ENCODE measurements at places on chromosomes 1 and 21. TPM values are rescaled to one million over a fixed set of nuclear protein-coding genes. Genes with fewer than 3 reads are reported as not detected.

LCE2A gene
- total RNA-seq: not detected

RAB3B gene
- 2.5 TPM for total RNA-seq

S100A12 gene
- 0.44 TPM for total RNA-seq

APOBEC4 gene
- not detected for total RNA-seq

OLFML2B gene
- total RNA-seq: 4.6 TPM

TTC22 gene
- total RNA-seq: 10.6 TPM

MAB21L3 gene
- not detected for total RNA-seq

DNA sequence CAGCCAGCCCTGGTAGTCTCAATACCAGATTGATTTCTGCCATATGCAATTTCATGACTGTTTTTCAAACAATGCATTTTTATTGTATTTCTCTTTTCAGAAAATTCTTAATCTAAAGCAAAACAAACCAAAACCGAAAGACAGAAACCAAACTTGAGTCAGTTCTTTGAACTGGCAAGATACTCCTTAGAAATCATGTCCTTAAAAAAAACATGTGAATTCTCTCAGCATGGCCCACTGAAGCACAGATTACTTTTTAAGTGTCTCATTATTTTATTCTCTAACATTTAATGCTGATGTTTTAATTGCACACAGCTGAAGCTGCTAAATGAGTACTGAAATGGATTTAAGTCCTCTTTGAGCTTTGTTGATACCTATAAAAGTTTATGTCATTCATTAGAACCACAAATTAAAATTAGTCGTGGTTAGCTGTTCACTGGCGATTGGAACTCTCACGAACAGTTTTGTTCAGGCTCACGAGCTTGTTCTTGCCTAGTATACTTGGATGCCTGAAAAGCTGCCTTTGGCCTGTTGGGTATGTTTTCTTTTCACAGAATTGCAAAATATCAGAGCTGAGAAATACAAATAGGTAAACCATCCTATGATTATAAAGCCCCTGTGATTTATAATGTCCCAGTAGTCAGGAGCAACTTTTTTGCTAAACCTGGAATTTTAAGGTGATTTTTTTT is 87.5 kb downstream of the CAMTA1 start:
- no peak for DNase-seq

DNA sequence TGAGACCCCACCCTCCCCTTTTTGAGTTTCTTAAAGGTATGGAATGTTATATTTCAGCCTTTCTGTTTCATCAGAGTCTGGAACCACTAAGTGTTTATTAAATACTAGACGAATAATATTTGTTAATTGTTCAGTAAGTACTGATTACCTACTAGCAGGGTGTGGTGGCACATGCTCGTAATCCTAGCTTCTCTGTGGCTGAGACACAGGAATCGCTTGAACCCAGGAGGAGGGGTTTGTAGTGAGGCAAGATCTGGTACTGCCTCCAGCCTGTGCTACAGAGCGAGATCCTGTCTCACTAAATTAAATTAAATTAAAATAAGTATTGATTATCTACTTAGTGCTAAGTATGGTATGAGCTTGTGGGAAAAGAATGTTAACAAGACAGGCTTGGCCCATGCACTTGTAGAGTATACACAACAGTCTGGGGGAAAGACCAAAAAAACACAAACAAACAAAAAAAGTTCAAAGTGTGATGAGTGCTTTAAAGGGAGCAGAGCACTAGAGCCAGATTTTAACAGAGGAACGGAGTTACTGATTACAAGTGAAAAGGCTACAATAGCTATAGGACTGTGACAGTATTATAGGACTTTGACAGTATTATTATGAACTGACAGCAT is 2.4 kb downstream of the CEPT1 start:
- DNase-seq: no peak

DNA sequence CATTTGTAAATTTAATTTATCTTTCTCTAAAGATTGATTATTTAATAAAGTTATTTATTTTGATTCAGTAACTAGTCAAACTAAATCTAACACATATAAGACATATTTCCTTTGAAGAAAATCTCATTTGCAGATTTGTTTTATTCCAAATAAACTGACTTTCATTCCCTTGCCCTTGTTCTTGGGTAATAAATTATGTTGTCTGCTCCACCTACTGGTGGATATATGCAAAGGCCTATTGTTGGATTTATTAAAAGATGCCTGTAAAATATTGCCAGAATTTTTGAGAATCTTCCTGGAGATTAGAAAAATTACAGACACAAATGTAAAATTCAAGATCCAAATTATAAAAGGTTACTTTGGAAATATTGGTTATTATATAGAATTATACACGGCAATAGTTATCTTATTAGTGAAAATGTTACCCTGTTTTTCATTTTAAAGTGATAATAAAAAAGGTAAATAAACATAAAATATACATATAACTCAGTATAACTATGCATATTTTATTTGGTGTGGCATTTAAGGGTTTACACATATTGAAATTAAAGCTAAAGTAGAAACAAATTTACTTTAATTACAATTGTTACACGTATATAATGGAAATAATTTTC is 116.1 kb downstream of the SPATA17 start:
- no peak for DNase-seq

DNA sequence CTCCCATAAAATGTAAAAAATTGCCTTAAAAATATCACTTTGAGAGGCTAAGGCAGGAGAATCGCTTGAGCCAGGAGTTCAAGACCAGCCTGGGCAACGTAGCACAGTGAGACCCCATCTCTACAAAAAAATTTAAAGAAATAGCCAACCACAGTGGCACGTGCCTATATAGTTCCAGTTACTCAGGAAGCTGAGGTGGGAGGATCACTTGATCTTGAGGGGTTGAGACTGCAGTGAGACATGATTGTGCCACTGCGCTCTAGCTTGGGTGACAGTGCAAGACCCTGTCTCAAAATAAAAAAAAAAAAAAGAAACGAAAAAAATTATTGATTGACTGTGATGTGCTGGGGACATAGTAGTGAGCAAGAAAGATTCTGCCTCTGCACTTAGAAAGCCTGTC is 38.4 kb downstream of the PKN2 start:
- DNase-seq: no peak

DNA sequence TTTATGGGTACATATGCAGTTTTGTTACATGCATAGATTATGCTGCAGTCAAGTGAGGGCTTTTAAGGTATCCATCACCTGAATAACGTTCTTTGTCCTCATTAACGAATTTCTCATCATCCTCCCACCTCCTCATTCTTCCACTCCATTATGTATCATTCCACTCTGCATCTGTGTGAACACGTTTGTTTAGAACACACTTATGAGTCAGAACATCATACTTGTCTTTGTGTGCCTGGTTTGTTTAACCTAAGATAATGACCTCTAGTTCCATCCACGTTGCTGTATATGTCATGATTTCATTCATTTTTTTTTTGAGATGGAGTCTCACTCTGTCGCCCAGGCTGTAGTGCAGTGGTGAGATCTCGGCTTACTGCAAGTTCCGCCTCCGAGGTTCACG is 6.7 kb upstream of the MPC2 start:
- DNase-seq: no peak

DNA sequence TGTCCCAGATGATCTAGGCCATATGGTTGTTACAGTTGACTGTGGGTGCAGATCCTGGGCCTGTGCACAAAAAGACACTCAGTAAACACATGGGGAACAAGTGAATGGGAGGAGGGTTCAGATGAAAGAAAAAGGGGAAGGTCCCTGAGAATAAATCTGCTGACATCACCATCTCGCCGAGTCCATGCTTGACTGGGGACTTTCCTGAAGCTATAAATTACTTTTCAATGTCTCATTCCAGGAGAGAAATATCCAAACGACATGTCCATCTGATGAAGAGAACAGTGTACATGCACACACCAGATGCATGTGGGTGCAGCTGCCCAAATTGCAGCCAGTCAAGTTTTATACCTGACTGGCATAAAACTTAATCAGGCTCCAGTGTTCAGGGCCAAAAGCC is 109.0 kb downstream of the HIVEP3 start:
- no peak for DNase-seq

- DNase-seq: no peak
These were observed 8.6 kb downstream of the ST6GALNAC3 start for GRCh38 chr1:76083189-76083588.

- no peak for DNase-seq
These were observed 110.5 kb upstream of the COL11A1 start for GRCh38 chr1:103218821-103219220.

- DNase-seq: no peak
These were observed 93.2 kb downstream of the CTH start for GRCh38 chr1:70504176-70504820.
